ENCODE measurements at places on chromosomes 12 and 14. TPM values are rescaled to one million over a fixed set of nuclear protein-coding genes. Genes with fewer than 3 reads are reported as not detected.

The LIN52 gene
- total RNA-seq, result 14.0 TPM

The PTGR2 gene
- 7.9 TPM for total RNA-seq

The TOMM20L gene
- not detected for total RNA-seq

The LRTM2 gene
- total RNA-seq, result 2.2 TPM

The OR4K2 gene
- total RNA-seq, result not detected

The PLXNC1 gene
- 74.3 TPM for total RNA-seq

The ACOT4 gene
- total RNA-seq, result 0.98 TPM

The SMOC1 gene
- 22.6 TPM for total RNA-seq

The RERGL gene
- 0.74 TPM for total RNA-seq

The OR4E2 gene
- total RNA-seq, result not detected

The SYT1 gene
- total RNA-seq, result 152 TPM

The PNP gene
- 3.9 TPM for total RNA-seq

The KCNMB4 gene
- total RNA-seq, result 32.0 TPM

The LRRC10 gene
- total RNA-seq, result not detected

The AQP2 gene
- not detected for total RNA-seq

The PLEKHD1 gene
- 0.49 TPM for total RNA-seq

The PIK3C2G gene
- total RNA-seq, result 0.74 TPM

The CAND1 gene
- total RNA-seq, result 218 TPM

The CRACR2A gene
- 0.74 TPM for total RNA-seq

The ART4 gene
- total RNA-seq, result 0.25 TPM

The FAM181A gene
- 0.74 TPM for total RNA-seq

The TMEM179 gene
- total RNA-seq, result 35.2 TPM

The DTX3 gene
- total RNA-seq, result 47.7 TPM

The COX8C gene
- not detected for total RNA-seq

The RBP5 gene
- total RNA-seq, result 0.25 TPM

The CIROP gene
- total RNA-seq, result not detected

The GLIPR1L1 gene
- total RNA-seq, result not detected

The SIRT4 gene
- 3.9 TPM for total RNA-seq

The ACSS3 gene
- total RNA-seq, result 6.9 TPM

The CHGA gene
- total RNA-seq, result 30.2 TPM

The GPHB5 gene
- total RNA-seq, result not detected

The APAF1 gene
- total RNA-seq, result 42.0 TPM

The GALNT8 gene
- 46.5 TPM for total RNA-seq

The TAS2R8 gene
- total RNA-seq, result 0.49 TPM

The EXD2 gene
- total RNA-seq, result 42.5 TPM
